ENCODE measurements at places on chromosomes 7 and 10. TPM values are rescaled to one million over a fixed set of nuclear protein-coding genes. Genes with fewer than 3 reads are reported as not detected.

PNLIPRP2 gene
- not detected for total RNA-seq

DGKI gene
- total RNA-seq, result 0.86 TPM

JAZF1 gene
- 7.2 TPM for total RNA-seq

CPXM2 gene
- total RNA-seq, result not detected

PFKFB3 gene
- 178 TPM for total RNA-seq

CLEC2L gene
- not detected for total RNA-seq

SEMA3C gene
- total RNA-seq, result 58.4 TPM

ARMC3 gene
- 0.45 TPM for total RNA-seq

LEP gene
- not detected for total RNA-seq

KCTD7 gene
- total RNA-seq, result 6.8 TPM
